ENCODE measurements at places on chromosomes 1 and 21.

GRCh38 chr1:30834253-30834652, 74.3 kb downstream of the SDC3 start:
- no peak for DNase-seq

- DNase-seq, result no peak
Observed at GRCh38 chr1:96536581-96536980, 185.0 kb upstream of the PTBP2 start.

GRCh38 chr1:234600418-234601281, 9.3 kb downstream of the IRF2BP2 start:
- no peak for DNase-seq

DNA sequence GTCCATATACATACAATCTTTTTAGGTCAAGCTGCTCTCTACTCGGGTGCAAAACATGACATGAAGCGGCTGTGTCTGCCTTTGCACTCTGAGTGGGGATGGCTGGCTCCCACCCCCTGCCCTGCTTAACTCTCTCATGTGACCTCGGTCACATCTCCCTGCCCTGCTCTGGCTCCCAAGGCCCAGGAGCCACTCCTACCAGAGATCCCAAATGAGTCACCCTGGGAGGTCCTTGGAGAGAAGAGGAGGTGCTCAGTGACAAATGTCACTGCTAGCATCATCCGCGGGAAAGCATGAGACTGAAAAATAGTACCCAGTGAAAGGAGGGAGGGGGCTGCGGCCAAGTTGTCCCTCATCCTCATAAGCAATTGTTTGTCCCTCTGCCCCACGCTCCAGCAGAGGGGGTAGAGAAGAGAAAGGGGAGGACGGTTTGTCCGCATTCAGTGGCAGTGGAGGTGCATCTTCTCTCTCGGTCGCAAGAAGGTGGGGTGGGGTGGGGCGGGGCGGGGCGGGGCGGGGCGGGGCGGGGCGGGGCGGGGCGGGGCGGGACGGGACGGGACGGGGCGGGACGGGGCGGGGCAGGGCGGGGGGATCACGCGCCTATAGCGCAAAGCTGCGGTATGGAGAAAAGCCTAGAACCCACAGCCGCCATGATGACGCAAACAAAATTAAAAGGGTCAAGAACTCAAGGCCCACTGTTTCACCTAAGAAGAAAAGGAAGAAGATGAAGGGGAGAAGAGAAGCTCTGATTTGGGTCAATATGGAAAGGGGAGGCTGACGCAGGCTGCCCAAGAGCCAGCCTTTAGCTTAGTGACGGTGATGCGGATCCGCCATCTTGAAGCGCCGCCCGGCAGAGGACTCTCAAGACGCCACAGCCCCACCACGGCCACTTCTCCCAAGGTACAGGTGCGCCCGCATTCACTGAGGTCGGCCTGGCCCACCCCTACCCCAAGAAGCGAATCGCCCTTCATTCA, 66.2 kb downstream of the CD46 start:
- DNase-seq, result no peak

- DNase-seq, result no peak
Observed at GRCh38 chr1:212118167-212118871, 82.8 kb downstream of the DTL start.

- no peak for DNase-seq
Observed at GRCh38 chr21:33308586-33309490, 15.9 kb upstream of the IFNAR1 start.

DNA sequence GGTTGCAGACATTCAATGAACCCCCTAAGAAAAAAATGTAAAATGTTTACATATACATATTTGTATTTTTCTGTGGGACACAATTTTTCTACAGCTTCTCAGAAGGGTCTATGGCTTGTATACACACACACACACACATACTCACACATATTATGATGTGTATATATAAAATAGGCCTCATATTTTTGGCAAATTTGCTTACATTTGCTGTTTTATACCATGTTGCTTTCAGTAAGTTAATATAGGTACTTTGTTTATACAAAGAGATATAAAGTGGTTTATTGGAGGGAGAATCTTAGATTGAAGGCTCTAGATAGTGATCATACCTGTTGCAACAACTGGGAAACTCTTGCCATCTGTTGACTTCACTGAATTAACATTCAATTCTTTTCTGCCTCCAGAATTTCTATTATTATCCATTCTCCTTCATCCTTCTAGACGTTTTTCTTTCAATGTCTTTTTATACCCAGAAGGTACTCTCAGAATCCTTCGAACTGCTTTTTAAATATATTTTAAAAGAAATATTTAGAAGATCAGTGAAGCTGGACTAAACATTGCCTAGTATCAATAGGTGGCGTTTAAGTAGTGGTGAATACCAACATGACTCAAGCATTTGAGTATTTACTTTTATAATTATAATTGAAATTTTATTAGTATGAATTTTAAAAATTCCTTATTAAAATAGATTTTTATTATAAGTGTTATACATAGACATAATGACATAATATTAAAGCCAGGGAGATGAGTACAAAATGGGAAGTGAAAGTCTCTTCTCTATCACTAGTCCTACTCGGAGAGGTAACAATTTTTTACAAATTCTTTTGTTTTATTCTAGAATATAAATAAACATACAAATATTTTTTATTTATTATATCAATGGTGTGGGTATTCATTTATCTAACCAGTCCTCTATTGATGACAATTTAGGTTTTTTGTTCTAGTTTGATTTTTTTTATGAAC, 10.2 kb downstream of the CD55 start:
- no peak for DNase-seq

- DNase-seq, result no peak
Observed at GRCh38 chr1:112337028-112337531, 58.9 kb upstream of the CTTNBP2NL start.

GRCh38 chr1:38222891-38223290, 176.3 kb upstream of the POU3F1 start:
- DNase-seq, result no peak

GRCh38 chr1:168379104-168379860, 98.6 kb downstream of the TBX19 start:
- no peak for DNase-seq

Data from stimulated activated CD8-positive, alpha-beta memory T cell treated with anti-CD3 and anti-CD28 coated beads, Interleukin-4, amount 100 ng/mL, for 4 hours (primary cell).